ENCODE measurements at places on chromosomes 4 and X.

DNA sequence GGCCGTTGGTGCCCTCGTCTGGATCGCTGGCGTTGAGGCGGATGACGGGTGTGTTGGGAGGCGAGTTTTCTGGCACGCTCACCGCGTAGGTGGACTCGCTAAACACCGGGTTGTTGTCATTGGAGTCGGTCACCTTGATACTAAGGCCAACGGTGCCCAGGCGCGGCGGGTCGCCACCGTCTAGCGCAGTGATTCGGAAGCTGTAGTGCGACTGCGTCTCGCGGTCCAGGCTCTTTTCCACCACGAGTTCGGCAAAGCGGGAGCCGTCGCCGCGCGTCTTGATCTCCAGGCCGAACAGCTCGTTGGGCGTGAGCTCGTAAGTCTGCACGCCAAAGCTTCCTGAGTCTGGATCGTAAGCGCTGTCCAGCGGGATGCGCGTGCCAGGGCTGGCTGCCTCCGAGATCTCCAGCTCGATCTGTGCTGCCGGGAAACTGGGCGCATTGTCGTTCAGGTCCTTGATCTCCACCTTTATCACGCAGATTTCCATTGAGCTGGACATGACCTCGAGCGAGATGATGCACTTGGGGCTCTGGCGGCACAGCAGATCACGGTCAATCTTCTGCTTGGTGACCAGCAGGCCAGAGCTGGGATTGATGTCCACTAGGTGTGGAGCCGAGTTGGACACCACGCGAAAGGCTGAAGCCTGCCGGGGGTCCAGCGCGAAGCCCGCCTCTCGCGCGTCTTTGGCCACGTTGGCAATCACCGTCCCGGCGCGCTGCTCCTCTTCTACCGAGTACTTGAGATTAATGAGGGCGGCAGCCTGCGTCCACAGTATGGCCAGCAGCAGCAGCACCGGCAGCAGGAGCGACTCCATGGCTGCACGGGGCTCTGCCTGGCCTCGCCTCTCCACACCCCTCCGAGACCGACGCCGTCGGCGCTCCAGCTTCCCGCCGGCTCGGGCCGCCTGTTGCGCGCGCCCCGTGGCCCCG is 2.0 kb downstream of the PCDH19 start:
- DNase-seq: no peak

GRCh38 chr4:105599932-105600655 is 47.7 kb downstream of the ARHGEF38 start:
- no peak for DNase-seq

DNA sequence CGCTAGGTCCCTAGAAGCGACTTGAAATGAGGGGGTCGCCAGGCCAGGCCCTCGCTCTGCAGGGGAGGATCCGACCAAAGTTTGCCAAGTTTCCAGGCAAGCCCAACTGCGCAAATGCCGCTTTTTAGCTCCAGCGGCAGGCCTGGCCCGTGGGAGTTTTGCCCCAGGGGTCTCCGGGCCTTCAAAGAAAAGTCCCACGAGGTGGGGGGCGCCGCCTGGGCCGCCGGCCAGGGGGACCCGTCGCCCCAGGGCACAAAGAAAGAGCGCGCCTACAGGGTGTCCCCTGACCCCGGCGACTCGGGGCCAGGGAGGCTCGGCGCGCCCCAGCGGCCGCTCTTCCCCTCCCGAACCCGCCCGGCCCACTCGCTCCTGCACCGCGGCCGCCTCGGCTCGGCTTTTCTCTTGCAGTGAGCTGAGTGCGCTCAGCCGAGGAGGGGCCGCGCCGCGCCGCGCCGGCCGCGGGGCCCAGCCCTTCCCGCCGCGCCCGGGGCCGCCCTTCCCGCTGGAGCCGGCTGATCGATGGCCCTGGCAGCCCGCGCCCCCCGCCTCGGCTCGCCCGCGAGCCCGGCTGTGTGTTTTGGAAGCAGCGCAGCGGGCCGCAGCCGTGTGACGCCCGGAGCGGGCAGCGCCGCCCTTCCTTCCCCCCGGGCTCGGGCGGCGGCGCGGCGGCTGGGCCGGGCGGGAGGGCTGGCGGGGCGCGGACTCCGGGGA is 754 bp upstream of the KLF3 start:
- DNase-seq: no peak

GRCh38 chrX:14509325-14510057 is 19.8 kb upstream of the GLRA2 start:
- no peak for DNase-seq

GRCh38 chr4:96525898-96526297 is 686.0 kb downstream of the PDHA2 start:
- DNase-seq: no peak

DNA sequence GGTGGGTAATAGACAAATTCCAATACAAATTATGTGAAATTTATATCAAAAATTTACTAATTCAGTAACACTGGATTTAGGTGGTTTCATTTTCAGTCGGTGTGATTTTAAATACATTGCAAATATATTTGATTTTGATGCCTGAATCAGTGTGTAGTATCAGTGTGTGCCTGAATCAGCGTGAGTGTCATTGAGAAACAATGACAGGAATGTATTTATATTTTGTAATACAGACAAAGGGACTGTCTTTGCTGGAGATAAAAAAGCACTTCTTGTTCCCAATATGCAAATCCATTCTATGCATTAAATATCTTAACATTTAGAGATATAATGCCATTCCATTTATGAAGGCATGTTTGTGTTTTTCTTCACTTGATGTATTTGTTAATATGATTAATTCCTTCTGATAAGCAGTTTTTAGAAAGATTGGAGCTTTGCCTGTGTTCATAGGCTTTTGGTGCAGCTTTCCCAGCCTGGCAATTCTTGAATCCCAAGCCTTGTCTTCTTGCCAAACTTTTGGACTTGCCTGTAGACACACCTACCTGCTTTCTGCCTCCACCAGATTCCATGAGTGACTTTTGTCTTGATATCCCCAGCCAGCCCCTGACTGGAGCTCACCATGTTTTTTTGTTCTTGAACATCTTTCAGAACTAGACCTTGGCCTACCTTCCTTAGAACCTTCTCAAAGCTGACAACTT is 243.8 kb downstream of the ADGRL3 start:
- DNase-seq: no peak

- DNase-seq: no peak
Measured at GRCh38 chr4:5957076-5957475, 61.2 kb downstream of the C4orf50 start.

GRCh38 chrX:150975655-150976390 is 7.3 kb upstream of the HMGB3 start:
- DNase-seq: no peak

DNA sequence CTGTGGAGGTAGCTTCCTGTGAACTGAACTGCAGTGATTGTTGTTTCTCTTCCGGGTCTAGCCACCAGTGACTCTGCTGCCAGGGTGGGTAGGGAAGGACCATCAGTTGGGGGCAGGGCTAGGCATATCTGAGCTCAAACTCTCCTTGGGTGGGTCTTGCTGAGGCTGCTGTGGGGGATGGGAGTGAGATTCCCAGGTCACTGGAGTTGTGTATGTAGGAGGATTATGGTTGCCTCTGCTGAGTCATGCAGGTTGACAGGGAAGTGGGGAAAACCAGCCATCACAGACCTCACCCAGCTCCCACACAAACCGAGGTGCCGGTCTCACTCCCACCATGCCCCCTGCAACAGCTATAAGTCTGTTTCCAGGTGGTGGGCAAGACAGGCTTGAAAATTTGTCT is 1937.8 kb downstream of the PCDH7 start:
- DNase-seq: no peak

- no peak for DNase-seq
Measured at GRCh38 chr4:110364911-110365520, 110.9 kb upstream of the ENPEP start.

GRCh38 chr4:136643416-136643815 is 888.9 kb downstream of the PCDH18 start:
- no peak for DNase-seq

DNA sequence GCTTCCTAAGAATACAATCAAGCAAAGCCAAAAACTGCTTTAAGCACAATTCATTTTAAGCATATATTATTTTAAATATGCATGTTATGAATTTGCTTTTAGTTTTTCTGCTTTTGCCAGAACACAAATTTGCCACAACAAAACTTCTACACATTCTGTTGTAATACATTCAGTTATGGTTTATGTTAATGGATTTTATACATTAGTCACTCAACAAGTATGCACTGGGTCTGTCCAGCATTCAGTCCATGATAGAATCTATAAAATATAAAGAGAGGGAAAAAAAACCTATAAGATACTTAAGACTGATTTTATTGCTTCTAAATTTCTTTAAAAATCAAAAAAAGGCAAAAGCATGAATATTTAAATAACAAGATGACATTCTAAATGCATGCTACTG is 22.2 kb downstream of the IQCM start:
- no peak for DNase-seq

DNA sequence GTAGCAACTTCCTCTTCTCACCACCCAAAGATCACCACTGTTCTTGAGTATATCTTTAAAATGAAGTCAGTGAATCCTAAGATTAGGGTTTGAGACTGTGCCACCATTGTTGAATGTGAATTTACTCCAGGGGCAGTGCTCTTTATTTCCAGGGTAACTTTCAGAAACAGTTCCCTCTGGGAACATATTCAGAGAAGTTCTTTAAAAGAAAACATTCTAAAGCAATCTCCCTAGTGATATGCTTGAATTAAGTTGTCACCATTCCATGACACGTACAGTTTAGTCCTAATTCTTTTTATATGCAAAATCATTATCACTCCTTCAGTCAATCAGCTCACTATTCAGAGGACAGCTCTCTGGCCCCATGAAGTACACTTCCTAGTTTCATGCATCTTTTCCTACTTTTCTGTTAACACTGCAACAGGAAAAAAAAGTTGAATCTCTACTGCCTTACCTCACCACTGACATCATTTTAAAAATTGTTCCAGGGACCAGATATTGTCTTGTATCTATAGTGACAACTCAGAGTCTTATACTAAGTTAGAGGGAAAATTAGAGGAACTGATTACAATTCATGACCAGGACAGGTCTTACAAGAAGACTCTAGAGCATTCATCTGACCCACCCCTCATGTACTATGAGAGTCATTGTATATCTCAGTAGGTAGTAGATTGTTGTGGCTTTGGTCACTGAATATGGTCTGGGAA is 49.8 kb downstream of the PARM1 start:
- no peak for DNase-seq

Data from DMS79 (cell line).